ENCODE measurements at places on chromosomes 3 and 15.

DNA sequence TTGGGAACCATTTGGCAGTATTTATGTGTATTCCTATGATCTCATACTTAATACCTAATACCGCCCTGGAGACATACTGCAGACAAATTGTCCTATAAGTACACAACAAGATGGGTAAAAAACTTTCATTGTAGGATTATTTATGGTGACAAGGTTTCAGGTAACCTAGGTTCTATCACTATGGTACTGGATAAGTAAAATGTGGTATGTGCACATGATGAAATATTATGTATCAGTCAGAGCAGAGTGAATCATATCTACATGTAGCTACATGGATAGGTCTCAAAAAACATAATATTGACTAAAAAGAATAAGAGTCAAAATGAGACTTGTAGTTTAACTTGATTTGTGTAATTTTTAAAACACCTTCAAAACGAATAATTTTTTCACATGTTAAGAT is 147.8 kb downstream of the LEKR1 start:
- no peak for DNase-seq

- DNase-seq, result no peak
Observed at GRCh38 chr15:50576166-50576565, 29.7 kb upstream of the USP50 start.

DNA sequence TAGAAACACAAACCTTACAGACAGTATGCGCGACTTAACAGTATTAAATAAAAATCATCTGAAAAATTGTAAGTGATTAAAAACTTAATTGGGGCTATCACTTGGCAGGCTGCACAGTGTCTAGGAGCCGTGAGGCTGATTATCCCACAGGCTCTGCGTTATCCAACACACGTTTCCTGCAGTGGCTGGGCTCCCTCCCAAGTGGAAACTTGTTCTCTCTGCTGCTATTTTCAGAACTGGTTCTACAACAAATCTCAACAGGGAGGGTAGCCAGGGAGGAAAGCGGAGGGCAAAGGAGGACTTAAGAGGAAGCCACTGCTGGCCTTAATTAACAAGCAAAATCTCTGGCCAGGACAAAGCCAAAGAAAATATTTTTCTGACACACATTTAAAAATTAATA is 555.2 kb downstream of the MAGI1 start:
- no peak for DNase-seq

DNA sequence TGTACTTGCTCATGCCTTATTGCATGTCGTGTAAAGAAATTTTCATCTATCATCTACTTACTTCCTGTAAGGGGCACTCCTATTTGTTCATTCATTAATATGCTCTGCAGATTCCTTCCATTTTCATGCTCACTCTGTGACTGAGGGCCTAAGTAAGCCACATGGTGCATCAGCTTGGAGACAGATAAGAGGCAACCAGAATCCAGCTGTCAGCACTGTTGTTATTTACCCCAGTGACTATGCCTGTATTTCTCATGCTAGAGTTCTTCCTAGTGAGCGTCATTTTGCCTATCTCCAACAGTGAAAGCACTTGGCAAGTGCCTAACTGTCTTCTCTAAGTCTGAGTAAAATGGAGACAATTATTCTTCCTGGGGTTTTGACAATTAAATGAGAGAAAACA is 124.8 kb upstream of the ABI3BP start:
- DNase-seq, result no peak

DNA sequence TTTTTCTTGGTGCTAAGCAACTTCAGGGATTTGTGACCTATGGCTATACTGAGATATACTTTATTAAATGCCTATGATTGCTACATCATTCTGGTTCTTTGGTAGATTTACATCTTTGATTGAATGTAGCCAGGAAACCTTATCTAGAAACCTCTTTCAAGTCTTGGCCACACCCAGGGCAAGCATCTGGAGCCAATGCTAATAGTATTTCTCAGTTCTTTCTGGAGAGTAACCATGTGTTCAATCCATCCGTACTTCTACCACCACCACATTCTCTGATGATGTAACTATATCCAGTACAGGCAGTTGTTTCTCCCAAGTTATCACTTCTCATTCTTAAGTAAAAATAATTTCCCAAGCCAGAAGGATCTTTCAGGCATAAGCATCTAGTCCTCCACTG is 69.0 kb downstream of the NME9 start:
- DNase-seq, result no peak

- DNase-seq, result no peak
Observed at GRCh38 chr3:8254489-8254888, 247.1 kb upstream of the LMCD1 start.

- DNase-seq, result no peak
Observed at GRCh38 chr15:89303986-89304385, 30.6 kb downstream of the POLG start.
